ENCODE measurements at places on chromosomes 13 and 19.

GRCh38 chr19:38478273-38478971 lies 44.9 kb downstream of the RYR1 start:
- no peak for DNase-seq

DNA sequence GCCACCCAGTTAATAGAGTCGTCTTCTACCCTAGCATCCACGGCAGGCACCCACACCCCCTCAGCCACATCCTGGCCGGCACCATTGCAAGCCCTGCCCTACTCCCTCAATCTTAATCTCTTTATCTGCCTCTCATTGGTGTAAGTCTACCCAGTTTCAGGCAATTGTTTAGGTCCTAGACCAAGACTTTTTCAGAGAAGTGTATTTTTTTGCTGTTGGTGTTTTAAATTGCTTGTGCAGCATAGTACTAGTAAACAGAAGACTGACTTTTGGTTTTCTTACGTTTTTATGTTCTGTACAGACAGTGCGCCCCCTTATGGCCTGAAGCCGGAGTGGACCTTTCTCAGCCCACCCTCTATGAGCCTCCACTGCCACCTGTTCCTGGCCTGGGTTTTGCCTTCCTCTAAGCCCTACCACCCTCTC lies 2.3 kb upstream of the LCP1 start:
- peak; percentile 23 for DNase-seq

DNA sequence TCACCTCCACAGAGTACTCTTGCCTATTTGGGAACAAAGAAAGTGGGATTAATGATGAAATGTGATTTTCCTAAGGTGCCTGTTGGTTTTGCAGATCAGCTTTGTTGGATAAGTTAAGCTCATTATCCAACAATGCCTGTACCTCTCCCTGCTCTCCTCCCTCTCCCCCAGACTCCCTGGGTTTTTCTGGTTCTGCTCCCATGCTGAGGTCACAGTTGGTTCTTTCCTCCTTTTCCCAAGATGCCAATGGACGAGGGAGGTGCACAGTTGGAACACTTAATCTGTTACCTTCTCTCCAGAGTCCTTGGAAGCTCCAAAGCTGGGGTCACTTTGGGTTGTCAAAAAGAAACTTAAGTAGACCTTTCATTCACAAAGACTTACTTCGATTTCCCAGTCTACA lies 1.6 kb downstream of the OXGR1 start:
- DNase-seq, result no peak

- DNase-seq, result peak; percentile 21
These were observed 6.2 kb downstream of the SULT2B1 start for GRCh38 chr19:48558018-48558684.

- DNase-seq, result no peak
These were observed 148.9 kb upstream of the GPR12 start for GRCh38 chr13:26909477-26909876.

DNA sequence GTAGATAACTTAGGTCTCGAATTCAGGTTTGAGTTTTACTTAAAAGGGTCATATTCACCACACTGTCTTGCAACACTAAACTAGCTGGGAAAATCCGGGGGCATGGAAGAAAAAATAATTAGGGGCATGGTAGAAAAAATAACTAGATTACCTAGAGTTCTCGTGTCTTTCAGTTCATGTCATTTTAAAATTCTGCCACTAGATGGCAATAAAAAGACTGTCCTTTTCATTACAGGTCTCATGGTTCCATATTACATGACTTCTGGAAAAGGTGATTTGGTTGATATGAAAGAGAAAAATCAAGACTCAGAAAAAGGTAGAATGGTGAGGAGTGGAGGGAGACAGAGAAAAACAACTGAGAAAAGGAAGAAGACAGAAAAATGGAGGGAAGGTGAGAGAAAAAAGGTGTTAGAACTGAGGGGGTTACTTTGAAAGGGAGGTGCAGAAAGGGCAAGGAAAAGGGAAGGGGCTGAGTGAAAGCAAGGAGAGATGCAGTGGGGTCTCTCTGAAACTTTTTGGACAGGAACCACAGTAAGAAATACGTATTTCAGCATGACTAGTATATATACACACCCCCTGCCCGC lies 299.0 kb downstream of the KLF12 start:
- DNase-seq, result no peak

DNA sequence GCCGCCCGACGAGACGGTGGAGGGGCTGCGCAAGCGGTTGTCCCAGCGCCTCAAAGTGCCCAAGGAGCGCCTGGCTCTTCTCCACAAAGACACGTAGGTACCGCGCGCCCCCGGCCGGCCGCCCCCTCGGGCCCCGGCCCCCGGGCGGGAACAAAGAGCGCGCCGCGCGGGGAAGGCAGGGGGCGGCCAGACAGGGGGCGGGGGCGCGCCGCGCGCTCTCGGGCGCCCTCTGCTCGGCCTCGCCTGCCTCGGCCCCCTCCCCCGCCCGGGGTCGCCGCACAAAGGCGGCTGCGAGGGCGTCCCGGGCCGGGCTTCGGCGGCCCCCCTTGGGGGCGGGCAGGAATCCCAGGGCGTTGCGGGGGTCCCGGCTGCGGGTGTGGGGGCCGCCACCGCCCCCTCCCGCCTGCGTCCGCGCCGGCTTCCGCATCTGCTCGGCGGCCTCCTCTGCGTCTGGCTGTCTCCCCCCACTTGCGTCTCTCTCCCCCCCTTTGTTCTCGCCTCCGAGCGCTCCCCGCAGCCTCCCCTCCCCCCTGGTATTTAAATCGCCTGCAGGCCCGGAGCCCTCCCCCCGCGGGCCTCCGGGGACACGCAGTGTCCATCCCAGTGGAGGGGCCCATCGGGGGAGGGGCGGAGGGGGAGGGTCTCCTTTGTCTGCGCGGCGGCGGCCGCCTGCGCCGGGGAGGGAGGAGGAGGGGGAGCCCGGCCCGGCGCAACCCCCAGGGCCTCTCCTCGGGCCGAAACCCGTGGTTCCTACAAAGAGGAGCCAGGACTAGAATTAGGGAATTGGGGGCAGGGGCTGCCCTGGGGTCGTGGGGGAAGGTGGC lies 2.3 kb downstream of the MIDN start:
- DNase-seq, result no peak

- DNase-seq, result no peak
These were observed 245.0 kb downstream of the KLF5 start for GRCh38 chr13:73303851-73304250.

DNA sequence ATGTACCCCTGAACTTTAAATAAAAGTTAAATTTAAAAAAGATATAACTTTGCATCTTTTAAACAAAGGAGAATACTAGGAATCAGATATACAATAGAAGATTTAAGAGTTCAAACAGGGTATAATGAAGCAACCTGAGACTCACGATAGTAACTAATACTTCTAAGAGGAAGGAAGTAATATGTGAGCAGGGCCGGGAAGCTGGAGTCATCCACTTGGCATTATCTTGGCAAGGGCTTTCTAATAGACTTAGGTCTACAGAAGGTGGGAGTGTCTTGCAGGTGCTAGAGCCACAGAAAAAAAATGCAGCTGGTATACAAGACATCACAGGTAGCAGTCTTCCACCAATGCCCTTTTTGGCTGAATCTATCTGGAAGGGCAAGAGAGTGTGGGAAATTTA lies 231.9 kb downstream of the KCTD12 start:
- DNase-seq, result no peak

DNA sequence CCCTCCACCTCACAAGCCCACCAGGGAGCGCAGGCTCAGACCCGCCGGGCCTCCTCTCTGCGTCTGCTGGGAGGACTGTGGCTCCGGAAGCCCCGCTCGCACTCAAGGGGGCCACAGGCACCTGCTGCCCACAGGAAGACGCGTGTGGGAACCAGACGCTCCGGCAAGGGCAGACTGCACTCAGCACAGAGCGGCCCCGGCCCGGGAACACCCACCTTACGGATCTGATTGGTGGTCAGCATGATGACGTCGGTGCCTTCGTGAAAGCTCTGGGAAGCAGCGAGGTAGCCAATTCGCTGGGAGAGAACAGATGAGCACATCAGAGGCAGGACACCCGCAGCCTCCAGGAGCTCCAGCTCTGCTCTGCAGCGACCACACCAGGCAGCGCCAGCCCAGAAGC lies 14.6 kb downstream of the AP3D1 start:
- DNase-seq, result no peak

Data from heart right ventricle (tissue), 16 donors.